Stimulated activated CD8-positive, alpha-beta memory T cell treated with anti-CD3 and anti-CD28 coated beads, Interleukin-4, amount 100 ng/mL, for 1 hour (primary cell): ENCODE measurements at places on chromosomes 1 and 21.

DNA sequence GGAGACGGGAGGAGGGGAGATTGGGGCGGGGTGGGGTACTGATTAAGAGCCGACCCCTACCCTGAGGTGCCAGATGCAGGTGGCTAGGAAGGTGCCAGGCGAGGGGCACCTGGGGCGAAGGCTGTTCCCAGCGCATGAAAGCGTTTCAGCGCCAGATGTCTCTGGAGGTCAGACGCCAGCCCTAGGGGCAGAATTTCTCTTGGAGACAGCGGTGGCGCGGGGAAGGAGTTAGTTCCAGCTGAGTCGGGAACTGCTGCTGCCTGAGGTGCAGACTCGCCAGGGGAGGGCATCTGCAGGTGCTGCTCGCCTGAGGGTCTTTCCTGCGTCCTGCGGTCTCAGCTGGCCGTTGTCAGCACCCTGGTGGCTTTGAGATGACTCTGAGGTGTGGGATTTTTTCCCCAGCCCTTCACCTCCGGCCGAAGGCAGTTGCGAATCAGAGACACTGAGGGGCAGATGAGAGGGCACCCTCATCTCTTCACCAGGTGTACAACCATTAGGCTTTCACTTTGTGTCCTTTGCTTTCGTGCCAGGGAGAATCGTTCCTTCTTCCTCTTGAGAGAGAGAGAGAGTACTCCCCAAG is 539 bp downstream of the CGN start:
- DNase-seq: peak; percentile 2

DNA sequence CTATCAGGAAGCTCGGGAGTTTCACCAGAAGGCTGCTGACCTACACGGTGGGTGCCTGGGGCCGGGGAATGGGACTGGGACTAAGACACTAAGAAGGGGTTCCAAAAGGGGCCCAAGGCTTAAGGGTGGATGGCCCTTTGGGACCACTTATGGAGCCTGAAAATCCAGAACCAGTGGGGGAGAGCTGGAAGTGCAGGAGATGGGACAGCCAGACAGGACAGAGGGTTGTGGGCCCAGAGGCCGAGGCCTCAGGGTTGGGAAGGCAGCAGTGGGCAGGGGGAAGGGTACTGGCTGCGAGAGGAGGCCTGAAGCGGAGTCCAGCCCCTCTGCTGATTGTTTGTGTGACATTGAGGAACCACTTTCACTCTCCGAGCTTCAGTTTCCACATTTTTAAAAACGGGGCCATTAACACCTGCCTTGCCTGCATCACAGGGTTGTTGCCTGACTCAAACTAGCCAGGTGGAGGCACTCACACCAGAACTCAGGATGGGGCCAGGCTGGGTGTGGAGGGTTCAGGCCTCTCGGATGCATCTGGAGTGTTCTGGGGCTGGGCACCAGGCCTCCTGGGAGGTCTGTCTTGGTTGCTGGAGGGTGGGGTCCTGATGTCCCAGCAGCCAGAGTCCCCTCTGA is 3.0 kb downstream of the TTC24 start:
- no peak for DNase-seq

DNA sequence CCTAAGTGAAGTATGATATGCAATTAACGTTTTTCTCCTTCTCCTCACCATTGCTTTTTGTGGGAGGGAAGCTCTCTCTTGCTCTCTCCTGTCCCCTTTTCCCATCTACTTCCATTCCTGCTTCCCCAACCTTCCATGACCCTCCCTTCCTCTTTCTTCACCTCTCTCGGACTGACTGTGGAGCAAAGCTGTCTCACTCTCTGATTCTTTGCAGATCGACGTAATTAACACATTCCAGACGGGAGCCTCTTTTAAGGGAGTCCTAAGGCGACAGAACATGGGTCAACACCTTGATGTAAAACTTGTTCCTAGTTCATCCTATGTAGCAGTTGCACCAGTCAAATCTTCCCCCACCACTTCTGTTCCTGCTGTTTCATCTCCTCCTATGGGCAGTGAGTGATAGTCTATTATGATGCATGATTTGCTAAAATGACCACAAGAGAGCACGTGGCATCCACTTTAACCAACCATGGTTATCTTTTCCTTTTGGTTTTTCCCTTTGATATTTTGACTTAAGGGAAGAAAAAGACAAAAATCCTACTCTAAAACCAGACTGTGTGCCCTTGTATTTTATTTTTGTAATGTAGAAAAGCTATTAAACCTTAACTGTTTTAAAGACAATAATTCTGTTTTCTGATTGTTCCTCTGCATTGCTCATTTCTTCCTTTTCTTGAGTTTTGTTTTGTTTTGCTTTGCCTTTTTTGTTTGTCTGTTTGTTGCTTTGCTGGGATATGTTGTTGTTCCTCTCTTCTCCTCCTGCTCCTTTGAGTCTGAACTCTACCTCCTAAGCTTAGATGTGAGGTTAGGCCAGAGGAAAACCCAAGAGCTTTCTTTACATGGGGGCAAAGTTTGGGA is 31.7 kb upstream of the LAX1 start:
- no peak for DNase-seq

GRCh38 chr21:45518742-45519141 is 23.5 kb downstream of the SLC19A1 start:
- no peak for DNase-seq

DNA sequence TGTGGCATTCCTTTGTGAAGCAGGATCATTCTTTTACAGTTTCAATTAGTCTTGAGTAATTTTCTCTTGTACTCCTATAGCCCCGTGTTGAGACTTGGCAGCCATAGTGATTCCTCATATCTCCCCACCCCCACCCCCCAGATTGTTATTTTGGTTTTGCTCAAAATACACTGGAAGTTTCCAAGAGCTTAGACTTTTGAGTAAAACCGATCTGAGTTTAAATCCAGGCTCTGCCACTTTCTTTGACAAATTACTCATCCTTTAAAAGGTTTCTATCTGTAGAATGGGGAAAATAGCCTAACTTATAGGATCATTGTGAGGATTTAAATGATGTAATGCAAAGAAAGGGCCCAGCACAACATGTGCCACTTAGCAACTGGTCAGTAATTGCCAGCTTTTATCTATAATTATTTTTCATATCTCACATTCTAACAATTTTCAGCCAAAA is 53.1 kb upstream of the RC3H1 start:
- DNase-seq: no peak

GRCh38 chr1:25867210-25867991 is 8.1 kb downstream of the PAQR7 start:
- no peak for DNase-seq

DNA sequence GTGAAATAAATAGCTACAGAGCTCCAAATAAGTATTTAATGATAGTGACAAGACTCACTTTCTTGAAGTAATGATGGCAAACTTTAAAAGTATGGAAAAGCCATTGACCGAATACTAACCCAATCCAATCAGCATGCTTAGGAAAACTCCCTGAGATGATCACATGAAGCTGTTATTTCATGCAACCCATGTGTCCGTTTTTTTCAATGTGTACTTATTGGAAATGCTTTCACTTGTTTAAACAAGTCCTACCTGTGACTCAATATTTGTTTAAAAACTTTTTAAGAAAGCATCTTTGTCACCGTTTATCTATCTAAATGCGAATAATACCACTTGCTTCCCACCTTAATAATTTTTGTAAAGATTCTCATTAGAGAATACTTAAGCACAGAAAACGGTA is 185.8 kb downstream of the NRIP1 start:
- DNase-seq: no peak

- DNase-seq: no peak
These were observed 4.7 kb downstream of the ZBTB7B start for GRCh38 chr1:155007251-155007828.

GRCh38 chr1:237500566-237500965 is 390.2 kb downstream of the ZP4 start:
- DNase-seq: no peak

DNA sequence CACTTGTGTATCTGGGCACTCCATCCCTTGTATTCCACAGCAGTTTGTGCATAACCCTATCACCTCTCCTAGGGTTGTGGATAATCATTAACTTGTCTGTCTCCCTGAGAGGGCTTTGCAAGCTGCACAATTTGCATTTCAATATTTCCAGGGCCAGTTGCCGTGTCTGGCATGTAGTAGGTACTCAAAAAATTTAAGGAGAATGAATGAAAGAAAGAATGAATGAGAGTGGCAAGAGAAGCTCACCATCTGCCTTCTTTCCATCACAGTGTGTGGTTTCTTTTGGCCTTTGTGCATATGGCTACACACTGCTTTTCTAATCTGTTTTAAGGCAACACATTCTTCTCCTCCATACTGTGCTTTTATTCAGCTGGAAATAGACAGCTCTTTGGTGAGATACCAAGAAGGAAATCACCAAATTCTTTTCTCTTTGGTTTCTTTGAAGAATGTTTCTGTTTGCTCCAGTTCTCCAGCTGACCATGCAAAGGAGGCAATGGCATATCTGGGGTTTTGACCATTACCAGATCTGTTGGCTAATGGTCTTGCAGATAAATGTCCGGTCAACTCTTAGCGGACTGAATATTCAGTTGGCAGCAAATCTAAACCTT is 49.4 kb downstream of the NGF start:
- no peak for DNase-seq

DNA sequence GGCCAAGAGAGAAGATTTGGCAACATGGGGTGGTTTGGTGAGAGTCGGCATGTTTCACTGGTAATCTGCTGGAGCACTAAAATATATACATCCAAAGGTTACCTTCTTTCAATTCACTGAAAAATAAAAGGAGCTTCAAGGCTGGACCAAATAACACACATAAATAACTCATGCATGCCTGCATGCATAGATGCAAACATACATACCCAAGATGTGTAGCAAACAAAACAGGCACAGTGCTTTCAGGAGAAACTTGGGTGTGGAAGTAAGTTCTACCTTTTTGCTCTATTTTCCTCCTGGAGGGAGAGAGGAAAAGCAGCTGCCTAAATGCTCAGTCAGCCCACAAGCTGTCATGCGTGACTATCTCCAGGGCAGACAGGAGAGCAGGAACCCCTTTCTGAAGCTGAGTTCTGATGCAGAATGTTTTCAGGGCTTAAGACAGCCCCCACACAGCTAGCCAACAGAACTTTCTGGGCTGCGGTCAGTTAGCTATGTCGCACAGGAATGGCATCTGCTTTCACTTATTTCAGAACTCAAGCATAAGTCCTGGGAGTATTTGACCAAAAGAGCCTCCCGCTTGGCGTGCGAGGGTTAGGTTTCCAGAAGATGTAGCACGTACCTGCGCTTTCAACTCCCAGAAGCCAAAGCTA is 166.2 kb downstream of the TOMM20 start:
- DNase-seq: no peak

DNA sequence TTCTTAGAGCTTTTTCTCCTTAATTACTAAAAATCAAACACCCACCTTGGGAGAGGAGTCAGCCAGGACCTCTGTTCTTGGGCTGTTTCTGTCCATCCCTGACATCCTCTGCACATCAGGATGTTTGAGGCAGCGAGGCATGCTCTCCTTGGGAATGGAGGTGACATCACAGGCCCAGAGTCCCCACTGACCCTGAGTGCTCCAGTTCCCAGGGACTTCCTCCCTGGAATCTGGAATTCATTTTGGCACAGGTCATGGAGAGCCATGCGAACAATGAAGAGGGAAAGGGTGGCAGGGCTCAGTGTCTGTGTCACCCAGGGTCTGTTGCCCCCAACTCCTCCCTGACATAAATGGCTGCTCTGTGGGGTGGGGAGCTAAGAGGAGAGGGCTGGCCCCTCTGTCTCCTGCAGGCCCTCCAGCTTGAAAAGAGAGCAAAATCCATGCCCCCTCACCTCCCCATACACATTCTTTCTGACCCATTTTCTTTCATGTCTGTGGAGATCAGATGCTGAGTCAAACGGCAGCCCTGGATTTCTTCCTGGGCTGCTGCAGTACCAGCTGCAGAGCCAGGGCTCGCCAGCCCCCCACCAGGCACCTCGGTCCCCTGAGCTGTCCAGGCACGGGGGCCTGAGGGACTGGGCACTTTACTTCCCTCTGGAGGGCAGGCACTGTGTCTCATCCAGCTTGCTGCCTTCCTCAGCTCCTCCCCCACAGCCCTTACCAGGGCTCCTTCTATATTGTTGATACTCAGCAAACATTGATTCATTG is 102.0 kb downstream of the NMNAT2 start:
- no peak for DNase-seq

GRCh38 chr1:56516539-56517252 is 62.7 kb downstream of the PLPP3 start:
- no peak for DNase-seq

DNA sequence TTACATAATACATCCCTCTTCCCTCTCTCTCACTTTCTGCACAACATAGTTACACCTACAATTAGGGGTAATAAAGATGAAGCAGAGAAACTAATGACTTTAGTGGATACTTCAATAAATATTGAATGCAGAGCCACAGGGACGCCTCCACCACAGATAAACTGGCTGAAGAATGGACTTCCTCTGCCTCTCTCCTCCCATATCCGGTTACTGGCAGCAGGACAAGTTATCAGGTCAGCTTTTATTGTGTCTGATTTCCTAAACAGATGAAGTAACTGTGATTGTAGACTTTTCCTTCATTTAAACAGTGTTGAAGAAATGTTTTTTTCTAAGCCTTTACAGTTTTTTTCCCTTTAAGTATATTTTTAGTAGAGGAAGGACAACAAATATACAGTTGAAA is 281.6 kb downstream of the TPR start:
- DNase-seq: no peak

DNA sequence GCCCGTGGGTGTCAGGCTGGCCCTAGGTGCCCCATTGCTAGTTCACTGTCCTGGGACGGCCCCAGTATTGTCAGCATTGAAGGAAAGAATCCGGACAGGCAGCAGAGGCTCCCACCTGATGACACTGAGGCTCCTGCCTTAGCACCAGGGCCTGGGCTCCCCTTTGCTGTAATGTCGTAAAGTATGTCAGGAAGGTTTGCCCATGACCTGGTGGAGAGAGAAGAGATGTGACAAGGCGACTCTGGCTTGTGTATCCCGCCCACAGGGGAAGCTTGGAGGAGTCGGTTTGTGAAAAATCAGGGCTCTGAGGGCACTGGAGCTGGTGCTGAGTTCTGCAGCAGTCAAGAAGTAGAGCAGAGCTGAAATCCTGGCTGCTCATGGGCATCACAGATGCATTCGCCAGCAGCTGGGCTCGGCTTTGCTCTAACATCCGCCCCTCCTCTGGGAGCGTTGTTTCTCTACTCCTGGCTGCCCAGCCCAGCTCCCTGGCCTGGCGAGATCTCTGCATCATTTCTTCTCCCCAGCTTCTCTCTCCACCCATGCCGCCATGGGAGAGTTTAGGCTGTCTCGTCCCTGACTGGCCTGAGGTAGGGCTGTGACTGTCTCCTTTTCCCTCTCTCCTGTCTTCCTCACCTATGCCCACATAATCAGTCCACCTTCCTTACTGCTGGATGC is 74.1 kb downstream of the ADARB1 start:
- no peak for DNase-seq

DNA sequence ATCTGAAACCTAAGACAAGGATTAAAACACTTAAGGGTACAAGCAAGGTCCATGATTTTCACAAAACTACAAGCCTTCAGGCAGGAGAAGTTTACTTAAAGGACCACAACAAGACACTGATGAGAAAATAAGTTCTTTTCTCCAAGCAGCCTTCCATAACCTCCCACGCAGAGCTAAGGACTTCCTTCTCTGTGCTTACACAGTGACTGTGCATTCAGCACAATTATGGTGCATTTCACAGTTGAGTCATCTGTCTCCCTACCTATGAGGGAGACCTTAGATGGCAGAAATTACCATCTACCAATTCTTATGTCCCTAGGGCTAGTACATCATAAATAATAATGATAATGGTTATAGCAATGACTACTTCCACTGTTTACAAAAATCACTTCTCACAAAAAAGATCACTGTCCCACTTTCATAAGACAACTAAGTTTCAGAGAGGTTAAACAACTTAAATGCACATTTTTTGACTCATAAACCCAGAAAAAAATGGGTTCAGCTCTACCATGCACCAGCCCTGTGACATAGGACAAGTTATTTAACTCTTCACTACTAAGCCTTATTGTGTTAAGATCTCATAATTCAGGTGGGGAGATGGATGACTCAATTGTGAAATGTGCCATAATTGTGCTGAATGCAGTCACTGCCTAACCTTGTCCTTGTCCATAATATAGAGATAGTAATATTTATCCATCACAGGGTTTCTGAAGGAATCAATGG is 45.3 kb downstream of the TARBP1 start:
- no peak for DNase-seq
